ENCODE measurements at places on chromosomes 13 and 19. TPM values are rescaled to one million over a fixed set of nuclear protein-coding genes. Genes with fewer than 3 reads are reported as not detected.

CGB8 gene
- not detected for total RNA-seq

- H3K36me3 ChIP-seq = no peaks in the 10 kb centered on the region
- H3K4me1 ChIP-seq = peaks cover 34% of the 10 kb centered on the region
- peak overlapping the region; percentile 79 for H3K27ac ChIP-seq
- DNase-seq = no peak
- no peaks in the 10 kb centered on the region for H3K27me3 ChIP-seq
Observed at GRCh38 chr13:29593605-29594297, 1.7 kb downstream of the SLC7A1 start.

DNA sequence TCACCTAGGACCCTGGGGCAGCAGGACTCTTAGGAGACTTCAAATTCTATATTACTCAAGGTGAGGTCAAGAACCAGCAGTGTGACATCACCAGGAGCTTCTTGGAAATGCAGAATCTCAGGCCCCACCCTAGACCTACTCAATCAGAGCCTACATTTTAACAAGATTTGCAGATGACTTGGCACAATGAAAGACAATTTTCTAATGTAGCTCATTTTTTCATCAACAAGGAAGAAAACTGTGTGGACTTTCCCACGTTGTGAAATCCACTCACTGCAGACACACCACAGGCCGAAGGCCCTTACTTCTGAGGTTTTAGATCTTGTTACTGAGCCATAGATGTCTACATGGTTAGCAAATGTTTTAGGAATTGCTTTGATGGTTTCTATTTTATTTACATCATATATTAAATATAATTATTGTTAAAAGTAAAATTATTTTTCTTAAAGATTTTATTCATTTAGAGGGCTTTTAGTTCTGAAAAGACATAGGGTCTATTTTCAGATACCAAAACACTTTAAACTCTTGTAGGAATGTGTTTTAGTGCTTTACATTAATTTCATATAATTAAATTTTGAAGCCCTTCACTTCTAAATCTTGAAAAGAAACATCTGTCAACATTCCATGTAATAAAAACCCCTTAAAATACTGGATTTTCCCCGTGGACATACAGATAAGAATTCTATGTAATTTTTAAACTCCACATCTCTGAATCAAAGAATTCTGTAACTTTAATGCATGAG, 18.5 kb upstream of the STARD13 start:
- DNase-seq = no peak
- H3K27me3 ChIP-seq = no peaks in the 10 kb centered on the region
- no peaks in the 10 kb centered on the region for H3K36me3 ChIP-seq
- H3K4me1 ChIP-seq = peaks cover 12% of the 10 kb centered on the region

DNA sequence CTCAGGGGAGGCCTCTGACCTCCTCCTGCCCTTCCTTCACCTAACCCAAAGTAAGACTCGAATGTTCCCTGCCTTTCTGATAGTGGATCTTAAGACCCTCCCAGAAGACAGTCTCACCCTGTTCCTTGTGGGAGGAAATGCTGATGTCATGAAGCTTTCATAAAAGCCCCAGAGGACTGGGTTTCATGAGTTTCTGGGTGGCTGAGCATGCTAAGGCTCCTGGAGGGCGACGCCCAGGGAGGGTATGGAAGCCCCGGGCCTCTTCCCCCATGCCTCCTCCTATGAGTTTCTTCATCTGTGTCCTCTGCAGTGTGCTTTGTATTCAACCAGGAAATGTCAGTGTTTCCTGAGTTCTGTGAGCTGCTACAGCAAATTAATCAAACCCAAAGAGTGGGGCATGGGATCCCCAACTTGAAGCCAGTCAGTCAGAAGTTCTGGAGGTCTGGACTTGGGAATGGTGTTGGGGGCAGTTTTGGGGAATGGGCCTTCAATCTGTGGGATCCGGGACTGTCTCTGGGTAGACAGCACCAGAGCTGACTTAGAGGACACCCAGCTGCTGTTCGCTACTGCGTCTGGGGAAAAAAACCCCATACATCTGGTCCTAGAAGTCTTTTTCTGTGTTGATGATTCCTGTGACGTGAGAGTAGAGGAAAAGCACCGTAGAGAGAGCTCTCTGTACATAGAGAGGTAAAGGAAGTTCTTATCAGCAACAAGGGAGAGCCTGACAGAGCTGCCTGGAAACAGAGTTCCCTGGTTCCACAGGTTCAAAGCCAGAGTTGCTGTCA, 2.0 kb upstream of the LILRB2 start:
- H3K4me3 ChIP-seq = no peak overlapping the region
- H3K27me3 ChIP-seq = peaks cover 73% of the 10 kb centered on the region

MZT1 gene
- total RNA-seq = 7.0 TPM

NCAN gene
- not detected for total RNA-seq

DNA sequence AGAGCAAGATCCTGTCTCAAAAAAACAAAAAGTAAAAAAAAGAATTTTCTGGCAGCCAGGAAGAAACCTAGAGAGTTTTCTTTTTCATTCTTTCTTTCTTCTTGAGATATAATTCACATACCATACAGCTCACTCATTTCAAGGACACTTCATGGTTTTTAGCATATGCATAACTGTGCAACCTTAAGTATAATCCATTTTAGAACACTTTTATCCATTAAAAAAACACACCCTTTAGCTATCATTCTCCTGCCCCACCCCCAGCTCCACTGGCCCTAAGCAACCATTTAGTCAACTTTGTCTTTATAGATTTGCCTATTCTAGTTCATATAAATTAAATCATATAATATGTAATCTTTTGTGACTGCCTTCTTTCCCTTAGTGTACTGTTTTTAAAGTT, 8.1 kb upstream of the IPO5 start:
- H3K4me1 ChIP-seq = no peaks in the 10 kb centered on the region
- H3K4me3 ChIP-seq = no peak overlapping the region
- no peak for DNase-seq
- no peaks in the 10 kb centered on the region for H3K27me3 ChIP-seq
- H3K27ac ChIP-seq = no peak overlapping the region

CADM4 gene
- total RNA-seq = 6.9 TPM

DNA sequence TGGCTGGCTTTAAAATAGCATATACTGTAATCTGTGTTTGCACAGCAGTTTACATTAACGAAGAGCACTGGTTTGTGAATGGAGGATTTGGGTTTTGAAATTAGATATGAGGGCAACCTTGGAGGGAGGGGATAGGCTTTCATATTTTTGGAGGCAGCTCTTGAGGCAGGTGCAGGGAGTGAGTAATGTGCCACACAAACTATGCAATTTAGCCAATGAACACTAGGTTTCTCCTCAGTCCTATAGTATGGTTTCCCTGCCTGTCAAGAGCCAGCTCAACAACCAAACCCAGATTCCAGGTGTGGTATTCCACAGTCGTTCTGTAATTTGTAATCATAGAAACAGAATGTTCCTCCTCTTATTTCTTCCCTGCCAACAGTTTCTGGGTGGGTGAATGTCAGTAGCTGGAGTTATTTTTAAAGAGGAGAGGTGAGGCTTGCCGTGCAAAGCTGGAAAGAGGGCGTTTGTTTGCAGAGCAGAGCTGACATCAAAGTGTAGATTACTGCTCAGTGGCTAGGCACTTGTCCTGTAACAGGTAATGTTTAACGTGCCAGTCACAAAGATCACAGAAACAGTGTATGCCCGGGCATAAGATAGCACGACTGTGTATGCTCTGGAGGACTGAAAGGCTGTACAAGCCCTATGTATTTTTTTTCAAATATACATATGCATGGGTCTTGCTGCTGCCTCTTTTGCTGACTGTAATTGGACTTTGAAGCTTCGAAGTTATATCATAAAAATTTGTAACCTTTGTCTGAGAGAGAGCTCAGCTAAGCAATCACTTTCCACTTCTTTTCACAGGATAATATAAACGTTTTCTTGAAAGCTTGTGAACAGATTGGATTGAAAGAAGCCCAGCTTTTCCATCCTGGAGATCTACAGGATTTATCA, 124.2 kb downstream of the LMO7 start:
- H3K4me3 ChIP-seq = peak overlapping the region; percentile 62
- peaks cover 30% of the 10 kb centered on the region for H3K4me1 ChIP-seq
- DNase-seq = no peak
- peak overlapping the region; percentile 78 for H3K27ac ChIP-seq
- no peaks in the 10 kb centered on the region for H3K27me3 ChIP-seq
